ENCODE measurements at places on chromosomes 3 and 15. TPM values are rescaled to one million over a fixed set of nuclear protein-coding genes. Genes with fewer than 3 reads are reported as not detected.

DNA sequence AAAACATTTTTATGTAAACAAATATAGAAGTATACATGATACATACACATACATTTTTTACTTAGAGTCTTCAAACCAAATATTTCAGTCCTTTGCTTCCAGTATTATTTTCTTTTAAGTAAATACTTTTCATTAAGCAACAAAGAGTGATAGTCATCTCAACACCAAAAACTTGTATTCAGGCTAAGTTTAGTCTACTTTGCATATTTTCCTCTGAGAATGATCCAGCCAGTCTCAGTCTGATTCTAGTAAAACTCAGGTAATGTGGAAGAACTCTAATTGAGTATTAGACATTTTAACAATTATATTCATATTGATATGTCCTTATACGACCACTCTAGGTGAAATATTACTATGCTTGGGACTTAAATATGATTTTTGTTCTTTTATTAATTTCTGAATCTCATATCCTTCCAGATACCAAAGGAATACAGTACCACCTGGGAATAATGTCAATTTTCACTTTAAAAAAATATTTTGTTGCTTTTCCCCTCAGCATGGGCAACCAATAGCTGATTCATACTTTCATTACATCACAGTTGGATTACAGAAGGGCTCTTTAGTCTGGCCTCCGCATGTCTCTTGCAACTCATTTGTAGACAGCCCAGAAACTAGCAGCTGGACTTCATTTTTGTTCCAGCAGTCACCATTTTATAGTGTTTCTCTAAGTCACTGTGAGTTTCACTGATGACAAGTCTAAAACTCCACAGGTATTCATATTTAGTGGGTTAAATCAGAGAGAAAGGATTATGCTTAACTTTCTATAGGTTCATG is 390.4 kb downstream of the ZBTB20 start:
- no peak for DNase-seq

Gene CASR
- 0.15 TPM for total RNA-seq

Gene KNG1
- total RNA-seq: not detected

DNA sequence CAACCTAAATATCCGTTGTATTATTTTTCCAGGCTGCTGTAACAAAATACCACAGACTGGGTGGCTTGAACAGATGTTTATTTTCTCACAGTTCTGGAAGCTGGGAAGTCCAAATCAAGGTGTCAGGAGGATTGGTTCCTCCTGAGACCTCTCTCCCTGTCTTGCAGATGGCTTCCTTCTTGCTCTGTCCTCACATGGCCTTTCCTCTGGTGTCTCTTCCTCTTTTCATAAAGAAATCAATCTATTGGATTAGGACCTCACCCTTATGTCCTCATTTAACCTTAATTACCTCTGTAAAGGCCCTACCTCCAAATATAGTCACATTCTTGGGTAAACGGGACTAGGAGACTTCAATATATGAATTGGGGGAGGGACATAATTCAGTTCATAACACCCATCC is 89.2 kb upstream of the PLCL2 start:
- DNase-seq: no peak

- peak; percentile 73 for DNase-seq
Measured at GRCh38 chr3:52509753-52510328, 14.7 kb downstream of the STAB1 start.

- DNase-seq: peak; percentile 4
Measured at GRCh38 chr3:25820366-25820765, 30.5 kb downstream of the OXSM start.

Gene FBXW12
- 0.07 TPM for total RNA-seq

Gene HHLA2
- not detected for total RNA-seq

- no peak for DNase-seq
Measured at GRCh38 chr3:115651087-115651486, 27.8 kb downstream of the GAP43 start.

GRCh38 chr3:12303534-12303933 is 14.7 kb downstream of the PPARG start:
- DNase-seq: no peak

Gene SLC28A2
- not detected for total RNA-seq

- no peak for DNase-seq
Measured at GRCh38 chr3:172918165-172918564, 167.6 kb downstream of the ECT2 start.

- no peak for DNase-seq
Measured at GRCh38 chr3:42790714-42791229, 13.5 kb downstream of the HIGD1A start.

Gene NIPA2
- 97.3 TPM for total RNA-seq

DNA sequence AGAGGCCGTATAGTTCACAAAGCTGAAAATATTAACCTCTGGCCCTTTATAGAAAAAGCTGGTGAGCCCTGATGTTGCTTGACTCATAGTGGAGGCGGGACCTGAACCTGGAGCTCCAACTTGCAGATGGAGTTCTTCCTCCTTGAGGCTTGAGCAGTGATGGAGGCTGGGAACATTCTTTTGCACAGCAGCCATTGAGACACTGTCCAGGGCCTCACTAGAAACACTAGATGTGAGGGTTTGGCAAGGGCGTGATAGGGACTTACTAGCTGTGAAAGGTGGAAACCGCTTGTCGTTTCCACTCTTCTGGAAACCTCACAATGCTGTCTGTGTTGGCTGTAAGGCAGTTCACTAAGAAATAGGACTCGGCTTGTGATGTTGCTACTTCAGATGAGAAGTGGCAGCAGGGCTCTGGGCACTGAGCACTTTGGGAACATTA is 12.5 kb downstream of the SMAD6 start:
- no peak for DNase-seq

GRCh38 chr3:71127052-71127831 is 456.3 kb downstream of the FOXP1 start:
- no peak for DNase-seq

Gene CCDC191
- 0.80 TPM for total RNA-seq

- no peak for DNase-seq
Measured at GRCh38 chr3:73766599-73767381, 142.0 kb upstream of the PDZRN3 start.

Gene A4GNT
- not detected for total RNA-seq

DNA sequence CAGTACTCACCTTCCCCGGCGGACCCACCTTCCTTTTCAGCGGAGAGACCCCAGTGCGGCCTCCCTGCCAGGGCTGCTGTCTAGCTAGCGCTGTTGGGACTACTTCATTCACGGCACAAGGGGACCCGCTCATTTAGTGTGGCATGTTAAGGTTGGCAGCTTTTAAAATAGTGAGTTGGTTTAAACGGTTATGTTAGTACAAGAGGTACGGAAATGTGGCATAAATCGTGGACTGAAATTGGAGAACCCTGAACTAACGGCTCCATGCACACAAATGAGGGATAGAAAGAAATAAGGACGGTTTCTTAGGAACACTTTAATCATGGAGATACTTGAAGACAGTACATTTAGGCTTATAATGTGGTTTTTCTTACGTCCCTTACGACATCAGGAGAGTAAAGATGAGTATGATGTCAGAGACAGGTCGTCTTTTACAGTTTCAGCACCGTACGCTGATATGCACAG is 752 bp downstream of the CEP63 start:
- DNase-seq: no peak

GRCh38 chr3:27507515-27508266 is 23.5 kb upstream of the SLC4A7 start:
- DNase-seq: no peak

GRCh38 chr15:40367686-40368611 is 9.9 kb downstream of the DISP2 start:
- DNase-seq: peak; percentile 98

GRCh38 chr3:30269751-30270445 is 336.5 kb upstream of the TGFBR2 start:
- DNase-seq: no peak

Gene RTP1
- 5.1 TPM for total RNA-seq

Gene DMXL2
- total RNA-seq: 17.1 TPM

DNA sequence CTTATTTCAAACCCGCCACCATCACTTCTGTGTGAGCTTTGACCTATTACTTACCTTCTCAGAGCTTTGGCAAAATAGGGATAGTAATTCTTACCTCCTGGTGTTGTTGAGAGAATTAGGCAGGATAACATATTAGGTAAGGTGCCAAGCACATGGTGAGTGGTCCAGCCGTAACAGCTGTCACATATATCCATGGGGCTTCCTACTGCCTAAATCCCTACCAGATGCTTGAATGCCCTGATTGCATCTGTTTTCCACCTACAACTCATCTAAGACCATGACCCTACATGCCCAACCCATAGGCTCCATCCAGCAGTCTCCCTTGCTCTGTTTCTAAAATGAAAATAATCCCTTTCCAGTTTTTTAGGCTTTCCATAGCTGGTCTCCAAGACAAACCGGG is 162.3 kb upstream of the NR2E3 start:
- DNase-seq: no peak

DNA sequence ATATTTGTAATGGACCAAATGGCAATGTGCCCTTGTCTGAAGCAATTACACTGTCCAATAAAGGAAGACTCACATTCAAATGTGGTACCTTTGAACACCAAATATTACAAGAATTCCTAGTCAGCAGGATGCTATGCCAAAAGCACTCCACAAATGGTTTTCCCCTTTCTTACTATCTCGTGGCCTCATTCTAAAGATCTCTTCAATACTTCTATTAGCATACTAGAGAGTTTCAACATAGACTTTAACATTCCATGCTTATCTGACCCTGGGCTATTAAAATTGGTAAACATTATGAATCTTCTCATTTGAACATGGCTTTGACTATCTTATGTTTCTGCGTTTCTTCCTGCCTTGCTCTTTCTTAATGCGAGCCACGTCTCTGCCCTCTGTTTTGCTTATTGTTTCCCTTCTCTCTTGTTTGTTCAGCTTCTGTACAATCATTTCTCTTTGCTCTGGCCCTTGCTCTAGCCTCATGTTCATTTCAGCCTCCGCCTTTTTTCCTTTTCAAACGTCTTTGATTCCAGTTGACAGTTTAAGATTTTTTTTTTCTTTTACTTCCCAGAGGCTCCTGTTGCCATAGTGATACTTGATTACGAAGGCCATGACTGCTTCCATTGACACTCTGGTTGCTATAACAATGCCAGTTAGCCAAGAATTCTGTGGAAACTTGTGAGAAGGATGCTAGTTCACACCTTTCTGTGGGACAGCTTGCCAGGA is 49.5 kb upstream of the SLC9A9 start:
- DNase-seq: no peak

Gene GPR62
- total RNA-seq: not detected

DNA sequence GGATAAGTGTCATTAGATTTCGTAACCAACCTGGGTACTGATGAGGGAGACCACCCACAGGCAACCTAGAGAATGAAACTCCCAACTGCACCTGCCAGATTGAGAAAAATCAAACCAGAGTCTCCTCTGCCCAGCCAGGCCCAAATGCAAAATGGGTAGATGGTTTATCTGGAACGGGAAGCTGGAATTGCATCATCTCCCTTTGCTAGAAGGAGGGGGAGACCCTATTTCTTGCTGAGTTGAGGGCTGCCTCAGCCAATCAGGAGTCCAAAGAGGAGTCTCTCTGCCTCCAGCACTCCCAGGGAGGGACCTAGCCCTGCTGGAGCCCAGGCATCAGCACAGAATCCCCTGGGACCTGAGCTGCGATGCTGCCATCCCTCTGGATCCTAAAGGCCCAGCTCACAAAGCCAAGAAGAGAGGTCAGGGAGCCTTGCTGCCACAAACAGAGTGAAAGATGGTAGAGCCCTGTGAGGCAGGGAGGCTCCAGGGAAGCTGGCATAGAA is 8.1 kb downstream of the RMDN3 start:
- peak; percentile 37 for DNase-seq

DNA sequence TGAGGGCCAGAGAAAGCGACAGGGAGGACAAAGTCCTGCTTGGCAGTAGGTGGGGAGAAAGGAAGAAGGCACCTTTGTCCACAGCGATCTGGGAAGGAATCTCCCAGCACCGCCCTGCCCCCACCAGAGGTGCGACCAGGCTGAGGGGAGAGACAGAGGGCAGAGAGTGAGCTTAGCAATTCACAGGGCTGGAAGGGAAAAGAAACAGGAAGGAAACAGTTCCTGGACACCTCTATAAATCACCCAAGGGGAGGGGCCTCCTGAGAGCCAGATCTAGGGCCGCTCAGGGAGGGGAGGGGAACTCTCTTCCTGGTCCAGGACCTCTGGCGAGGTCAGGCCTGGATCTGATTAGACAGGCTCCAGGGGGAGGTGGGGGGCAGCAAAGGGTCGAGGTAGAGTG is 35.4 kb downstream of the RNU5B-1 start:
- peak; percentile 59 for DNase-seq

- DNase-seq: no peak
Measured at GRCh38 chr3:105315815-105316214, 50.9 kb upstream of the ALCAM start.

DNA sequence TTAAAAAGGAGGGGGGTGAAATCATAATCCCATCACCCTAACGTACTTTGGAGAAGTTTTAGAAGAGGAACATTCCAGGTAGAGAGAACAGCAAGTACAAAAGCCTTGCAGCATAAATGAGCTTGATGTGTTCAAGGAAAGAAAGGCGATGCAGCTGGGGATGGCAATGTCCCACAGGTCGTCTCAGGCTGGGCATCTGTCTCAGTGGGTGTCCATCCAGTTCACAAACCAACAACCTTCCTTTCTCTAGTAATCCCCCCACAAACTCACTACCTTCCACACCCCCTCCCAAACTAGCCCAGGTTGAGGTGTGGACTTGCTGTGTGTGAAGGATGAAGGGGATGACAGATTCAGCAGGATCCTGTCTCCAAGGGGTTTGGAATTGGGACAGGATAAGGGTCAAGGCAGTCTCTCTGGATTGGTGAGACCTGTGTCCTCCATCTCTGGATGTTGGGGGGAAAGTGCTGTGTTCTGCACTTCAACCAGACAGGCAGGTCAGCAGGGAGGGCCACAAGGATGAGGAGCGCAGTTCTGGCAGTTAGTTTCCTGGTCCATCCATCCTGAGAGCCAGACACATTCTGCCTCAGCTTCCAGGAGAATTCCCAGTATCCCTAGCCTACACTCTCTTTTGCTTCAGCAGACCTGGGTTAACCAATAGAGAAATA is 1.7 kb upstream of the ESYT3 start:
- no peak for DNase-seq

- DNase-seq: peak; percentile 6
Measured at GRCh38 chr15:73114064-73114463, 61.8 kb downstream of the NEO1 start.

DNA sequence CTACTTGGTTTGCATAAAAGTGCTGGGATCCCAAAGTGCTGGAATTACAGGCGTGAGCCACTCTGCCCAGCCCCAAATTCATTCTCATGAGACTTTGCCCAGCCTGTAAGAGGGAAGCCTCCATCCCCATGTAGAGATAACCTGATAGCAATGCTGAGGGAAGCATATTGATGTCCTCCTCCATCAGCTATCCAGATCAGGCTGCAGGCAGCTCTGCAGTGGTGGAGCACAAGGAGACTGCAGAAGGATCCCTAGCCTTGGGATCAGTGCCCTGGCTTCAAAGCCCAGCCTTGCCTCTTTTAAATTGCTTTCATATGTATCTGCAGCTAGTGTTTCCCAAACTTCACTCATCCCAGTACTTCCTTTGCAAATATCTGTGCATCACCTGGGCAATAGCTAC is 32.7 kb downstream of the MECOM start:
- no peak for DNase-seq

Gene GOLGA8G
- total RNA-seq: not detected

Gene ACOX2
- 4.2 TPM for total RNA-seq

DNA sequence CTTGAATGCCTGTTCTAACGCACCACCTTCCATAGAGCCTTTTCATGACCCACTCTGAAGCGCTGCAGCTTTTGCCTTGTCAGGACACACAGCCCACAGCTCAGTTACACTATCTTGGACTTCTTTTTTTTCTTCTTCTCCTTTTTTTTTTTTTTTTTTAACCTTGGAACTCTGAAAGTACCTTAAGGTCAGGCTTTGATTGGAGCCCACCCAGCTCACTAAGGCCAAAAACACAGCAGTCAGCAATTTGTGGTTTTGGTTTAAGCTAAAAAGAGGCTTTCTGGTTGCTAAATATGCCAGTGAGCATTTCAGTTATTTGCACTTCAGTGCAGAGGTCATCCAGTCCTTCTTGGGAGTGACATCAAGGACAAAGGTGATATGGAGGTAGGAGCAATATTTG is 1.7 kb downstream of the SLC25A20 start:
- no peak for DNase-seq

Gene CKMT1A
- 26.1 TPM for total RNA-seq
